HT1080 (cell line): ENCODE measurements at places on chromosomes 3 and 15.

- no peak for DNase-seq
Measured at GRCh38 chr3:179772297-179772696, 119.5 kb downstream of the USP13 start.

DNA sequence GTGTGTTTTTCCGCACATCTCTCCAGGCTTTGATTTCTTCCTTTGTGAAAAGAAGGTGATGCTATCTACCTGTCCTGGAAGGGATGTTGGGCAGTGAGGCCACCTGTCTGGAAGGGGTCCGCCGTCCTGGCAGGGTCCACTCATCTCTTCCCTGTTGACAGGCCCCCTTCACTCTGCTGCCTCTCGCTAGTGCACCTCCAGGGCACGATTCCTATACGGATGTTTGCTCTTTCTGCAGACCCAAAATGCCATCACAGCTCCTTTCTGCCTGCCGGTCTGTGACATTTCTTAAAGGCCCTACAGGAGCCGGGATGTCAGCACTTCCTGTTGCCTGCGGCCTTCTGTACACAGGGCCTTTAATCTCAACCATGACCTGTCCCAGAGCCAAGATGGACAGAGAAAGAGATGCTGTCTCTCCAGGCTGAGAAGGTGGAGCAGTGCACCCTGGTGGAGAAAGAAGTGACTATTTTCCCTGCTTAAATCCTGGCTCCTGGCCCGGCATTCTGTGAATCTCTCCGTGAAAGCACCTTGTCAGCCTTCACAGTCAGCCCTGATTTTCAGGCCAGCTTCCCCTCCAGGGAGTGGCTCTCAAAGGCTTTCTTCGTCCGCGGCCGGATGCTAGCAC is 7.4 kb downstream of the FAM3D start:
- DNase-seq: peak; percentile 42

- DNase-seq: no peak
Measured at GRCh38 chr3:143699424-143699823, 148.8 kb downstream of the SLC9A9 start.

- DNase-seq: no peak
Measured at GRCh38 chr3:124360563-124360962, 368.6 kb upstream of the ROPN1 start.

GRCh38 chr3:99647081-99647480 is 8.7 kb downstream of the COL8A1 start:
- DNase-seq: no peak

DNA sequence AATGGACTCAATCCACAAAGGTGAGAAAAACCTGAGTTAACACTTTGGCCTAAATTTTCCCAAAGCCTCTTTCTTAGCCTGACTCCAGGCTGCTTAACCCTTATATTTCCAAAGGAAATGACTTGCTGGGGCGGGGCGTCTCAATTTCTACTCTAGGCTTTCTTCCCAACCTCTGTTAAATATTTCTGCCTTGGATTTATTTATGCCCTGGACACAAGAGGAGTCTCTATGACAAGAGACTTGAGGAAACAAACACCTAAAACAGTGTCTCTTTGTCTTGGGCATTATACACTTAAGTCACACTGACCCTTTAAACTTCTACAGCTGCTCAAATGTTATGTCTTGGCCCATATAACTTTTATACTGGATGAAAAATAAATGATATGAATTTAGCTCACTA is 28.3 kb upstream of the AP4E1 start:
- DNase-seq: peak; percentile 24

DNA sequence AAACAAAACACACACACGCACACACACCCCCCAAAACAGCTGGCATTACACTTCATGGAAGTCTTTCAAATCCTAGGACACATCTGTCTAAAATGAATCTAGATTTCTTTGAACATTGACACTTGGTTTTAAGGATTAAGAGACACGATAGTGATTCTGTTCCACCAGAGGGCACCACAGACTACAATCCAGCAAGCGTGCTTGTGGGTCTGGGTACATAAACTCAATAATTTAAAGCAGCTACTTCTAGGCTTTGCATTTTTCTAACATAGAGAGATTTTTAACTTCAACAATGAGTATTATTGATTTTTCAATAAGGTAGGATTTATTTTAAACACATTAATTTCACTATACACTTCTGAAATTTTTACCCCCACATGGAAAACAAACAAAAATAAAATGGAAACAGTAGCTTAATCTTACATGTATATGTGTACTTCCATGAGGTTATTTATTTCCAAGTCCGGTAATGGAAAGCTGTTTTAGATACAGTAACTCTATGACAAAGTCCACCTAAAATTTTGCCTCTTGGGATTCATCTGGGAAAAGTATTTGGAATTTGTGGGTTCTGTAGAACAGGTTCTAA is 564.0 kb upstream of the TGFBR2 start:
- DNase-seq: peak; percentile 62

DNA sequence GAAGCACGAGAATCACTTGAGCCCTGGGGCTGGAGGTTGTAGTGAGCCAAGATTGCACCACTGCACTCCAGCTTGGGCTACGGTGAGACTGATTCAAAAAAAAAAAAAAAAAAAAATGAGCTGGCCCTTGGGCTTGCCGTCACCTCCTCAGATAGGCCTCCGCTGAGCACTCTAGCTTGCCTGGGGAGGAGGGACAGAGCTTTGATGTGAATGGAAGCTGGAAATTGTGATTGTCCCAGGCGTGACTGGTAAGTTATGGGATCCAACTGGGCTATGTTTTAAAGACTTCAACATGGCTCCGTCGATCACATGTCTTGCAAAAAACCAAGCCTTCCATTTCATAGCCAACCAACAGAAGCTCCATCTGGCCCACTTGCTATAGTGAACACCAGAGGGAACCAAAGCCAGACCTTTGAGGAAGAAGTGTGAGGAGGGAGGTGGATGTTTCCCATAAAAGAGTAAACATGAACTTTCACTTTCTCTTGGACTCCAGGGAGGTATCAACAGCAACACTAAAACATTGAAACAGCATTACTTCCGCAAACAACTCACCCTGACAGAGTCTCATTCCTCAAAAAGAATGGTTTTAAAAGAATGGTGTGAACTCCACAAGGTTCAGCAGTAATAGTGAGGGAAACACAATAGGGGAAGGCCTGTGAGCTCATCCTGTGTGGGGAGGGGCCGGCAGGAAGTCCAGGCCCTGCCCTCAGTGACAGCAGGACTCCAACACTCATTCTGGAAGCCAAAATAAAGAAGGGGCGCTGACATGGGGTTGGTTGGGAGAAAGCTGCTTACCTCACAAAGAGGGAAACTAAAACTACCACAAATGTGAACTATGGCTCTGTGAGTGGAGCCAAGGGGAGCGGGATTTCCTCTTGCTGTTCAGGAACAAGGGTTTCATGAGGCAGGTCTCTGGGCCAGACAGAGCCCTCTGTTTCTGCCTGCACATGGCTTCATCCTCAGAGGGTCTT is 59.2 kb upstream of the IL12A start:
- peak; percentile 90 for DNase-seq

GRCh38 chr15:27833178-27833577 is 265.9 kb downstream of the OCA2 start:
- no peak for DNase-seq

DNA sequence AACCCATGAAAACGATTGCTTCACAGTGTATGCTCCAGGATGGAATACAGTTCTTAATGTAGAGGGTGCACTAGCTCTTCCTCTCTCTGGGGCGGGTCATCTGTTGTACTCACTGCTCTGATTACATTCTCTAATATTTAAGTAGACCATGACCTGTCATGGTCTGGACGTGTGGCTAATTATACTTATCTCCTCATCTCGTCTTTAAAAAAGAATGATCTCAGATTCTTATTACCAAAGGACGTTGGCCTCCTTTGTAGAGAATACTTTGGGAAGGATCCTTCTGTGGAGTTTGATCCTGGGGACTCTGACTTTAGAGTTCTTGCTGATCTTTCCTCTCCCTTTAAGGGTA is 48.4 kb upstream of the TRAK1 start:
- DNase-seq: no peak

DNA sequence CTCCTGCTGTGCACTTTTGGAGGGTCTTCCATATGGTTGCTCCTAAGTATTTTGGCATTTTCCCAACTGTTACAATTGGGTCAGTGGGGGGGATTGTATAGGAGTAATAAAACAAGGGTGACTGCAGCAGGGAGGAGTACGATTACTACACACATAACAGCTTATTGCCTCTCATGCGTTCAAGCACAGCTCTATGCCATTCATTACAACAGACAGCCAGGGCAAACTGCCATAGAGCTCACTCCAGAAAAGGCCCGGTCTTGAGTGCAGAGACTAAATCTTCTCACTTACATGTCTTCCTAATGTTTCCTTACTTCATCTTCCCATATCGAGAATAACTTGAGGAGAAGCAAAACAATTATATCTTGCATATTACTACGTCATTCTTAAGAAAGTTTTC is 1.4 kb upstream of the CHMP2B start:
- no peak for DNase-seq

DNA sequence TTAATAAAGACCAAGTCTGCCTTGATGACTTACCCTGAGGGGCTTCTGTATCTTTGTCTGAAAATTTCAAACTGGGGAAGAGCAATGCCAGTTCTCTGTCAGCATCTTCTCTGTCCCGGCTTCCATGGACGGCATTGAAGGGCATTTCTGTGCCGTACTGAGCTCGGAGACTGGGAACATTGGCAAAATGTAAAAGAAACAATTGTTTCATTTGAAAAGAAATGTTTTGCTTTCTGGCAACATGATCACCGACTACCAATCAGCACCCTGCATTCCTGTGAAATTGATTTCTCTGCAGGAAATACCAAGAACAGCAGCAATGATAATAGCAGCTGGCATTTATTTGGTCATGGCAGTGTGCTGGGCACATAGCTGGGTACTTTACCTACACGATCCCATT is 26.2 kb downstream of the NME9 start:
- DNase-seq: no peak

- no peak for DNase-seq
Measured at GRCh38 chr3:4597208-4597985, 104.2 kb downstream of the ITPR1 start.

DNA sequence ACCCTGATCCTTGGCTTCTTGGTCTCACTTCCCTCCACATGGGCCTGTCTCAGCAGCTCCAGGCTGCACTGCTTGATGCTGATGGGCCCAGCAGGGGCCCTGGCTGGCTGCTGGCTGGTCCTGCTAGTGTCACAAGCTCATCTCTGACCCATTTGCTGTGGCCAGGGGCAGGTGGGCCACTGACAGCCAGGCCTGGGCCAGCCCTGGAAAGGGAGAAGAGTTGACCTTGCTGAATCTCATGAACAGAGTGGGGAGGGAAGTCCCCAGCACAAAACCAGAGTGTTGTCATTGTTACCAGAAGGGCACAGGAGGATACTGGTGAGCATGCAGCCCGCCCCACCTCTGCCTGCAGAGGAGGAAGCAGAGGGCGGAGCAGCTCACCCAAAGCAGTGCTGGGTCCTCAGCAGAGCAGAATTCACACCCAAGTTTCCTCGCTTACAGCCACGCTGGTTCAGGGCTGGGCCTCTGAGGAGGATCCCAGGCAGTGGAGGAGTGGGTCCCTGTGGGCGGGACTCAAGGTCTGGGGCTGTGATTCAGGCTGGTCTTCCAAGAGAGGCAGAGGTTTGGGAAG is 7.6 kb upstream of the KLF15 start:
- DNase-seq: no peak

GRCh38 chr15:90749754-90750153 is 32.6 kb downstream of the BLM start:
- no peak for DNase-seq
